Motor neuron (in vitro differentiated cells): ENCODE measurements at places on chromosomes 7 and 10. TPM values are rescaled to one million over a fixed set of nuclear protein-coding genes. Genes with fewer than 3 reads are reported as not detected.

Gene SPDYE2
- total RNA-seq = 0.43 TPM in 1 of 2 replicates, not detected in the other

Gene MRPL32
- total RNA-seq = 49.4 and 57.6 TPM in 2 replicates

Gene SLC13A4
- 6.5 and 8.4 TPM in 2 replicates for total RNA-seq

Gene OIT3
- 0.19 TPM in 1 of 2 replicates, not detected in the other for total RNA-seq

Gene GRM3
- total RNA-seq = 0.40 and 0.42 TPM in 2 replicates

Gene RHOBTB1
- total RNA-seq = 23.2 and 26.5 TPM in 2 replicates

Gene CYP2C9
- total RNA-seq = not detected in 2 replicates

Gene ZNF425
- 5.1 and 5.8 TPM in 2 replicates for total RNA-seq

Gene TAC1
- total RNA-seq = not detected in 2 replicates

Gene NANOS1
- 7.2 TPM in 2 replicates for total RNA-seq

Gene MSMB
- not detected in 2 replicates for total RNA-seq

Gene TMEM273
- total RNA-seq = not detected in 2 replicates

Gene CFAP58
- 1.1 and 1.3 TPM in 2 replicates for total RNA-seq

Gene PLEKHA1
- total RNA-seq = 30.4 and 32.9 TPM in 2 replicates

Gene SFRP5
- 0.57 and 1.2 TPM in 2 replicates for total RNA-seq

Gene EN2
- total RNA-seq = 0.21 and 0.23 TPM in 2 replicates

Gene ALOX5
- total RNA-seq = 0.67 and 0.78 TPM in 2 replicates

Gene FOXI2
- 1.0 TPM in 1 of 2 replicates, not detected in the other for total RNA-seq

Gene GFRA1
- total RNA-seq = 3.7 and 4.2 TPM in 2 replicates

Gene KAZALD1
- total RNA-seq = 3.5 and 3.7 TPM in 2 replicates

Gene STOX1
- 24.7 and 25.6 TPM in 2 replicates for total RNA-seq

Gene TCERG1L
- 2.0 and 2.4 TPM in 2 replicates for total RNA-seq

Gene PRSS1
- 1.0 TPM in 1 of 2 replicates, not detected in the other for total RNA-seq

Gene PNLIPRP2
- not detected in 2 replicates for total RNA-seq

Gene GDF10
- 0.24 TPM in 1 of 2 replicates, not detected in the other for total RNA-seq

Gene CELF2
- 14.4 and 15.3 TPM in 2 replicates for total RNA-seq

Gene TMEM176B
- total RNA-seq = 129 and 134 TPM in 2 replicates

Gene GIMAP2
- total RNA-seq = 0.29 and 0.47 TPM in 2 replicates

Gene TACC2
- total RNA-seq = 14.0 and 15.6 TPM in 2 replicates

Gene TMEM196
- 12.5 and 13.2 TPM in 2 replicates for total RNA-seq

Gene GPR37
- 1.2 and 1.8 TPM in 2 replicates for total RNA-seq

Gene SLC26A5
- total RNA-seq = 0.13 TPM in 1 of 2 replicates, not detected in the other
